ENCODE measurements at places on chromosomes 7 and 10. TPM values are rescaled to one million over a fixed set of nuclear protein-coding genes. Genes with fewer than 3 reads are reported as not detected.
A peak's percentile ranks its signal among the peaks of the same experiment; 100 is the strongest.

DNA sequence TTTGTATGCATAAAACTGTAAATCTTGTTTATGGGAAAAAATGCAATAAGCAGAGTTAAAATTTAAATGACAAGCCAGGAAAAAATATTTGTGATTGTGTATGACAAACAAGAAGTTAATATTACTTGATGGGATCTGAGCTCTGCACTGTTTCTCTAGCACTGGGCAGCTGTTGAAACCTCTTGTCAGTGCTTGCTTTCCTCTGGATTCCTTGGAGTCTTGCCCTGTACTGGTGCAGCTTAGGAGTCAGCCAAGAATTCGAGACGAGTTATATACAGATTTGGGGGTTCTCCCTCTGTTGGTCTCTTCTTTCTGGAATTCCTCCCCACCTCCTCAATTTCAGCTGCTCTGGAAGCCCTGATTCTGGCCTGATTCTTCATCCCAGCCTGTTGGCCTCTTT is 24.3 kb upstream of the OPN4 start:
- DNase-seq: no peak

DNA sequence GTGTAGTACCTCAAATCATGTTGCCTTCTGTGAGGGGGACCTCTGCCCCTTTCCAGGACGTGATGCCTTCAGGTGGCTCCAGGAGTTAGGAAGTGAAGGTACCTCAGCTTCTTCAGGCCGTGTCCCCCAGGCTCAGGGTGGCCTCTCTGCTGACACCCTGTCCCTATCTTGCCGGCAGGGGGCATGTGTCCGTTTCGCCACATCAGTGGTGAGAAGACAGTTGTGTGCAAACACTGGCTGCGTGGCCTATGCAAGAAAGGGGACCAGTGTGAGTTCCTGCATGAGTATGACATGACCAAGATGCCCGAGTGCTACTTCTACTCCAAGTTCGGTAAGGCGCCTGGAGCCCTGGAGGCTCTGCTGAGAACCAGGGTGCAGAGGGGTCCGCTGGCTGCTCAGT is 9.2 kb downstream of the CPSF4 start:
- no peak for DNase-seq

DNA sequence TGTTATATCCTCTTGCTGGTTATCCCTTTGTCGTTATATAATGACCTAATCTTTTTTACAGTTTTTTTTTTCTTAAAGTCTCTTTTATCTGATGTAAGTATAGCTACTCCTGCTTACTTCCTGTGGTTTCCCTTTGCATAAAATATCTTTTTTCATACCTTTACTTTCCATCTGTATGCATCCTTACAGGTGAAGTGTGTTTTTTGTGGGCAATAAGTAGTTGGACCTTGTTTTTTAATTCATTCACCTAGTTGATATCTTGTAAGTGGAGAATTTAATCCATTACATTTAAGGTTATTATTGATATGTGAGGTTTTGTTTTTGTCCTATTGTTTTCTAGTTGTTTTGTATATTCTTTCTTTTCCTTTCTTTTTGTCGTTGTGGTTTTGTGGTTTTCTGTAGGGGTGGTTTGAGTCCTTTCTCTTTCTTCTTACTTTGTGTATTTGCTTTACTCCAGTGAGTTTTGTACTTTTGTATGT is 168.6 kb downstream of the MLLT10 start:
- DNase-seq: peak; percentile 61

The PAX4 gene
- not detected for total RNA-seq

The GTF2IRD1 gene
- 2.4 TPM for total RNA-seq

The BCCIP gene
- total RNA-seq: 34.0 TPM
